Heart right ventricle (tissue), 16 donors: ENCODE measurements at places on chromosomes 6 and 20.
A peak's percentile ranks its signal among the peaks of the same experiment; 100 is the strongest.

GRCh38 chr6:103140308-103141027, 1719.3 kb downstream of the HACE1 start:
- no peak overlapping the region for H3K4me3 ChIP-seq
- DNase-seq: no peak
- H3K4me1 ChIP-seq: no peaks in the 10 kb centered on the region
- no peak overlapping the region for H3K27ac ChIP-seq
- no peaks in the 10 kb centered on the region for H3K36me3 ChIP-seq

DNA sequence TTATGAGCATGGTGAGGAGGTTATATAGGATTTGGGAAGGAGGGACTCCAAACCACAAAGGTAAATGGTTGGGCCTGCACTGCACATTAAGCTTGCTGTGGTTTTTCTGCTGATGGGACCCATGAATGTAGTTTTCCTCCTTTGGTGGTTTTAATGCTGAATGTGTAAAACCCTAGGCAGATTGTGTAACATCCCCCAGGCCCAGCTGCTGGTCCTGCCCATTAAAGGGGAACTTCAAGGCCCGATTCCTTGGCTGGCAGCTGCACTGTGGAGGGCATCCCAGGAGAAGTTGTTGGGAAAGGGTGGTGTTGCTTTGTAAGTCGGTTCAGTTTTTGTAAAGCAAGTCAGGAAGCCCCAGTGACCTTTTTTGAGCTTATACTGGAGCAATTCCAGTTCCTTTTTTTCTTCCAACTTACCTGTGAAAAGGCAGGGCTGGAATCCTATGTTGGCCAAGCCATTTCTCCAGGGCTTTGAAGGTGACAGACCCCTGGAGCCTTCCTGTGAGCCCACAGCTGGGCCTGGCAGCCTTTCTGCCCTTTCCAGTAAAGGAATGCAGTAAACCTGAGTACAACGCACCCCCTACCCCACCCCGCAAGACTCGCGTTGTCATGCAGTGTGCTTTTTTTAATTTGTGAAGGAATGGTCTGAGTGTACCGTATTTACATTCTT, 43.1 kb upstream of the NAA20 start:
- no peaks in the 10 kb centered on the region for H3K27me3 ChIP-seq
- H3K36me3 ChIP-seq: no peaks in the 10 kb centered on the region
- peak overlapping the region; percentile 58 for H3K4me3 ChIP-seq
- H3K4me1 ChIP-seq: peaks cover 86% of the 10 kb centered on the region
- peak overlapping the region; percentile 94 for H3K27ac ChIP-seq
- peak; percentile 57 for DNase-seq

GRCh38 chr20:10696650-10697049, 22.9 kb upstream of the JAG1 start:
- H3K27me3 ChIP-seq: no peaks in the 10 kb centered on the region
- no peak overlapping the region for H3K4me3 ChIP-seq
- H3K36me3 ChIP-seq: no peaks in the 10 kb centered on the region
- peaks cover 5% of the 10 kb centered on the region for H3K4me1 ChIP-seq

- no peak within 1 kb of the TSS for H3K27ac ChIP-seq
- peak within 1 kb of the TSS; percentile 53 for H3K4me3 ChIP-seq
- DNase-seq: peak; percentile 58
- H3K27me3 ChIP-seq: peaks cover 14% of the 10 kb centered on the region
- H3K4me1 ChIP-seq: peaks cover 12% of the 10 kb centered on the region
- H3K36me3 ChIP-seq: no peaks in the 10 kb centered on the region
These were observed at the start of gene RAD21L1 for GRCh38 chr20:1225783-1226654. RAD21L1 (plus strand) TSS chr20:1226044; CDS start chr20:1228454, 2,410 bp downstream.

DNA sequence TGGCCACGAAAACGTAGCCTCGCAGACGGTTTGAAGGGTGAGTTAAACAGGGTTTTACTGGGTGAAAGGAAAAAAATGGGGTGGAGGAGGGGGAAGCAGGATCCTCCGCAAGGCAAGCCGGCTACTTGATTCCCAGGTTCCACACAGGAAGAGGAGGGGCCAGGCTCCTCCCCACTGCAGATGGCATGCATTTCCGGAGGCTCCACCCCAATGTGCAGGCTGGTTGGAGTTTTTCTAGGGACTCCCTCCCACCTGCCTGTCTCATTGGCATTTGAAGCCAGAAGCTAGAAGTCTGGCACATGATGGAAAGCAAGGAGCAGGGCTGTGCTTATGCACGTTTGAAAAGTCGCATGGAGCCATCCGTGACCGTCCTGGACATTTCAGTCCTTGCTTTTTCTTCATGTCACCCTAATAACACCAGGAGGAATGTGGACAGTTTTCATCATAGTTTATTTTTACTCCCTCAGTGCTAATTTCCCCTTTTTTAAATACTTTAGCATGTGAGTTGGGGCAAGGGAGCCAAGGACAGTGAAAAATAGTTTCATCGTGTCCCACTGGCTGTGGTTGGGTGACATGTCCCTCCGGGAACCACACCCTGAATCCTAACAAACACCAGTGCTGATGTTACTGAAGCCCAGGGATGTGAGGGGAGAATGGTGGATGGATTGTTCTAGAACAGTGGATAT, 100.1 kb upstream of the INSM1 start:
- no peak overlapping the region for H3K27ac ChIP-seq
- no peaks in the 10 kb centered on the region for H3K27me3 ChIP-seq
- no peaks in the 10 kb centered on the region for H3K4me1 ChIP-seq

GRCh38 chr6:80523531-80523997, 417.1 kb downstream of the BCKDHB start:
- H3K27ac ChIP-seq: no peak overlapping the region
- H3K4me1 ChIP-seq: peaks cover 3% of the 10 kb centered on the region
- peak; percentile 11 for DNase-seq
- H3K36me3 ChIP-seq: no peaks in the 10 kb centered on the region

- no peak for DNase-seq
- H3K27ac ChIP-seq: peak overlapping the region; percentile 17
- peaks cover 37% of the 10 kb centered on the region for H3K4me1 ChIP-seq
- no peaks in the 10 kb centered on the region for H3K36me3 ChIP-seq
- H3K4me3 ChIP-seq: no peak overlapping the region
- H3K27me3 ChIP-seq: no peaks in the 10 kb centered on the region
These were observed 3.4 kb downstream of the NAPB start for GRCh38 chr20:23417861-23418260.

DNA sequence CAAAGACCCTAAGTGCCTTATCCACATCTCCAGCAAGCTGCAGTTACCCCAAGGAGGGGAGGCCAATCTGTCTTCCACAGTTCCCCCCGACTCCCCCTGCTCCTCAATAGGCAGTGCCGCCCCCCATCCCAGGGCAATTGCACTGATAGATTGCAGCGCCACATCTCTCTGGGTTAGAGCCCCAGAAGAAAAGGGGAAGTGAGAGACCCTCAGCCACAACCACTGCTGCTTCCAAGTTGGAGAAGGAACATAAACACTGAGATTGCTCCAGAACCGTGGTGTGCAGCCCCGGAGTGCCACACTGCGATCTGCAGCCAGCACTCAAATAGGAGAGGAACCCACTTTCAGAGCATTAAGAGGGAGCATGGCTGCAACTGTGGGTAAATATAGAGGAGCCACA, 101.5 kb downstream of the RWDD2A start:
- DNase-seq: no peak
- H3K27ac ChIP-seq: no peak overlapping the region
- H3K27me3 ChIP-seq: no peaks in the 10 kb centered on the region
- no peaks in the 10 kb centered on the region for H3K36me3 ChIP-seq

DNA sequence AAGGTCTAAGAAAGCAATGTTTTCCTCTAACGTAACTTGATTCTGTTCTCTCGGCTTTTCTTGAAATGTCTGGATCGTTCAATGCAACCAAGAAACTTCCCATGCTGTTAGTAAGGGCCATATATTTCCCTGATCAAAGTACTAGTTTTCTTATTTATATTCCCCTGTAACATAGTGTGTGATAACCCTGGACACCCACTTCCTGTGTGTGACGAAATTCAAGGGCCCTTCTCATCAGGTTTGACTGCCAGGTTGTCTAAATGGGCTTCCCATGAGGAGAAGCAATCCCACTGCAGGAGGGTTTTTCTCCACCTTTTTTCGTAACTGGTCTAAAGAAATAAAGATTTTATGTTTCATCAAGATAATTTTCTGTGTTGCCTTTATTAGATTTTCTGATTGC, 102.6 kb upstream of the RPS6KA2 start:
- H3K36me3 ChIP-seq: no peaks in the 10 kb centered on the region
- no peak overlapping the region for H3K27ac ChIP-seq
- no peak for DNase-seq
- no peaks in the 10 kb centered on the region for H3K27me3 ChIP-seq
- no peaks in the 10 kb centered on the region for H3K4me1 ChIP-seq

- DNase-seq: no peak
- no peaks in the 10 kb centered on the region for H3K27me3 ChIP-seq
- no peak overlapping the region for H3K4me3 ChIP-seq
- H3K27ac ChIP-seq: no peak overlapping the region
These were observed 177.7 kb downstream of the ZDHHC14 start for GRCh38 chr6:157558487-157559200.

DNA sequence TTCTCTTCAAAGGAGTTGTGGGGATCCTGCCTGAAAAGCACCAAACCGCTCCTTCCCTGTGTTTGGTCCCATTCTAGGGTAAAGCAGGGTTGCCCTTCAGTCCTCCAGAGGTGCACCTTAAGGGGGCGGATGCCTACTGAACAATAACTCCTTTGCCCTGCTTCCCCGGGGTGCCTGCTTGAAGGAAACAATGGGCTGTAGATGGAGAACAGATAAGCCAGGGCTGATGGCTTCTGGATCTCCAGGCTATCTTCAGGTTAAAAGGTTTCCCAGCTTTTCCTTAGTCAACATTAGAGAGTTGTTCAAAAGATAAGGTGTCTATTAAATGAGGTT, 5.4 kb upstream of the PRDM1 start:
- no peaks in the 10 kb centered on the region for H3K4me1 ChIP-seq
- no peak overlapping the region for H3K4me3 ChIP-seq
- H3K36me3 ChIP-seq: no peaks in the 10 kb centered on the region
- H3K27me3 ChIP-seq: peaks cover 28% of the 10 kb centered on the region
- H3K27ac ChIP-seq: no peak overlapping the region

- H3K4me3 ChIP-seq: no peak overlapping the region
- H3K27ac ChIP-seq: no peak overlapping the region
- H3K27me3 ChIP-seq: no peaks in the 10 kb centered on the region
- peaks cover 5% of the 10 kb centered on the region for H3K4me1 ChIP-seq
- no peak for DNase-seq
These were observed 263.9 kb downstream of the FARS2 start for GRCh38 chr6:5525209-5525608.

DNA sequence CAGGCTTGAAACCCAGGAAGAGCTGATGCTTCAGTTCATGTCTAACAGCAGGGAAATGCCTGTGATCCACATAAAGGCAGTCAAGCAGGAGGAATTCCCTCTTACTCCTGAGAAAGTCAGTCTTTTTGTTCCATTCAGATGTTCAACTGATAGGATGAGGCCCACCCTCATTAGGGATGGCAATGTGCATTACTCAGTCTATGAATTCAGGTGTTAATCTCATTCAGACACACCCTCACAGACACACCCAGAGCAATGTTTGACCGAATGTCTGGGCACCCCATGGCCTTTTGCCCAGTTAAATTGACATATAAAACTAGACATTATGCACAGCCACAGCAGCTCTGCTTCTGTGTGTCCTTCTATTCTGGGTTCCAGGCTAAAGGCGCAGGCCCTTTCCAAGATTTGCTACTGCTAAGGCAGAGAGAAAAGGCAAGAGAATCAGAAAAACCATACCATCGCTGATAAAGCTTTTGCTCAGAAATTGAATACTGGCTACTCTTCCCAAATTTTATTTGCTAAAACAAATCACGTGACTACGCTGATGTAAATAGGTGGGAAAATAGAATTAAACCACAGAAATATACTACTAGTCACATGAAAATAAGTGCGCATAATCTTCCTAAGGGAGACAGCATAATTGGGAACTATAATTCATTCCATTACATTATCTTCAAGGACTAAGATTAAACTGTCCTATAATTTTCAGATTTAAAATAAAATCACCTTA, 625.0 kb upstream of the MAN1A1 start:
- H3K27me3 ChIP-seq: no peaks in the 10 kb centered on the region
- no peak overlapping the region for H3K27ac ChIP-seq
- no peak overlapping the region for H3K4me3 ChIP-seq
- no peaks in the 10 kb centered on the region for H3K4me1 ChIP-seq
- H3K36me3 ChIP-seq: no peaks in the 10 kb centered on the region
- DNase-seq: no peak

DNA sequence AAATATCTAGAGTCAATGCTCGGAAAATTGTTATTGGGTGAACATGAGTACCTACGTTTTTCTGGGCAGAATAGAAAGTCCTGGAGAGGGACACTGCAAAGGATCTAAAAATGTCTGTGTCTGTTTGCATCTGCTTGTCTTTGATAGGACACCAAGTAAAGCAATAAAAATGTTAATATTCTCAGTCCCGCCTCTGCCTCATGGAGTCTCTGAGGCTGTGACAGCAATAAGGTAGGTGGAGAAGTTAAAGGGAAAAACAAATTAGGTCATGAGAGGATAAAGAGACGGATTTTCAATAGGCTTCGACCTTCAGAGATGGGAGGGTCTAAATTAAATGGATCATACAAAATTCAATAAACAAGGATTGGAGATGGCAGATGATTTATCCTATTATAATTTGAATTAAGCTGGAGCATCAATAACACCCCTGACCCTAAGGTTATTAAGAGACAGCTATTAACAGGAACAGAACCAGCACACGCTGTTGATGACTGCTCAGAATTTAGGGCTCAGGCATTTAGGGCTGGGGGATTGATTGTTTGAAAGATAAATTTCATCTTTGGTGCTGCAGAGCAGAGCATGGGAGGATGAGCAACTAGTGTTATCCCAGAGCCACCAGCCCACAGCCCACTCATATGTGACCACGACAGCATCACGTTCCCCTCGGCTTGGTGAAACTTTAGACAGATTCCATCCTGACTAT, 620.3 kb upstream of the CDH4 start:
- no peak for DNase-seq
- H3K4me3 ChIP-seq: no peak overlapping the region
- no peaks in the 10 kb centered on the region for H3K36me3 ChIP-seq
- no peaks in the 10 kb centered on the region for H3K27me3 ChIP-seq
- H3K27ac ChIP-seq: no peak overlapping the region

- no peaks in the 10 kb centered on the region for H3K36me3 ChIP-seq
- H3K27ac ChIP-seq: no peak overlapping the region
- peaks cover 5% of the 10 kb centered on the region for H3K4me1 ChIP-seq
- H3K4me3 ChIP-seq: no peak overlapping the region
These were observed 5.6 kb downstream of the RPP21 start for GRCh38 chr6:30350524-30350923.

GRCh38 chr6:14379568-14379967, 262.0 kb downstream of the CD83 start:
- no peak overlapping the region for H3K4me3 ChIP-seq
- no peaks in the 10 kb centered on the region for H3K36me3 ChIP-seq
- H3K4me1 ChIP-seq: no peaks in the 10 kb centered on the region
- no peak overlapping the region for H3K27ac ChIP-seq
- no peak for DNase-seq
